CD4-positive, alpha-beta memory T cell (primary cell): ENCODE measurements at places on chromosomes 2 and 18. TPM values are rescaled to one million over a fixed set of nuclear protein-coding genes. Genes with fewer than 3 reads are reported as not detected.

The SERPINB2 gene
- 1.7 TPM for total RNA-seq

The ACKR3 gene
- 4.2 TPM for total RNA-seq

DNA sequence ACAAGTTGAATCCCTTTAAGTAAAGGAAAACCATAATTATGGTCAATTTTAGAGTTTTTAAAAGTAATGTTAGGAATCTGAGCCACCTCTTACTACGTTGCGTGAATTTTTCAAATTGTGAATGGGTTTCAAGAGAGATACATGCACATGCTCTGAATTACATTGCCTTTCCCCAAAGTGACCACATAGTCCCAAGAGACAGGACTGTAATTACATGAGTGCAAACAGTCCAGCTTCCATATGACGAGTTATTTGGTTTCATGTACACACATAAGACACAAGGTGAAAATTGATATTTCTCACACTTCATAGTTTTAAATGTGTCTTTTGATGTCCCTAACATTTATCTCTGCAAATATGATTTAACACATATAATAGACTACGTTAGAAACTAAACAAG lies 850.8 kb downstream of the LRP1B start:
- DNase-seq = no peak

DNA sequence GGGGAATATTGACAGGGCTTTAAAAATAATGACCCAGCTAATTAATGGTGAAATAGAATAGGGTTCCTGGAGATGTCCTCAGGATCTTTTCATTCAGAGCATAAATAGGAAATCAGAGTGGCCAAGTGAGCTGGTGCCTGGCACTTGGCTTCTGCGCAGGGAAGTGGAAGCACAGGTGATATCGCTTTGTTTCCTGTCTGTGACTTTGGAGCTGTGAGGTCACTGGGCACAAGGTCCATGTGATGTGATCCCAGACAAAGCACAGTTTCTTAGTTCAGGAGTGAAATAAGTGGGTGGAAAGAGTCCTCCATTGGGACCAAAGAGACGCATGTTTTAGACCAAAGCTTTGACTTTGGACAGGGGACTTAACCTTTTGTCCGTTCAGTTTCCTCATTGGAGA lies 338.3 kb downstream of the CYRIA start:
- DNase-seq = no peak

- DNase-seq = peak; percentile 1
Observed at GRCh38 chr2:45935791-45936622, 284.5 kb downstream of the PRKCE start.

GRCh38 chr2:109160714-109161440 lies 31.9 kb downstream of the SH3RF3 start:
- DNase-seq = no peak

DNA sequence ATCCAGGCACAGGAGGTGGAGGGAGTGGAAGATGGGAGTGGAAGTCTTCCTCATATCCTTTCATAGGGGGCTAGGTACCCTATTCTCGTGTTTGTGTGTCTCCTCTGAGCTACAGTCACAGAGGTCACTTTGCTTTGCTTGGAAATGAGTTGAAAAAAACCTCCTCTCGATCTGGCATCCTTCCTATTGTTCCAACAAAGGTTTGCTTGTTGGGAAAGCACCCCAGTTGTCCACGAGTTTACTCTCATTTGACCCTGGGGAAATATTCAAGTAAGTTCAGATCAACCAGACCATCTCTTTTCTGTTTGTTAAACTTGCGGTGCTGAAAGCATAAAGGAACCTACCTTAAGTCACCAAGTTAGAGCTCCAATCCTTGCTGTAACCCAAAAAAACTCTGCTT lies 59.3 kb downstream of the ARHGEF33 start:
- DNase-seq = no peak
